ENCODE measurements at places on chromosomes 7 and 10. TPM values are rescaled to one million over a fixed set of nuclear protein-coding genes. Genes with fewer than 3 reads are reported as not detected.

DNA sequence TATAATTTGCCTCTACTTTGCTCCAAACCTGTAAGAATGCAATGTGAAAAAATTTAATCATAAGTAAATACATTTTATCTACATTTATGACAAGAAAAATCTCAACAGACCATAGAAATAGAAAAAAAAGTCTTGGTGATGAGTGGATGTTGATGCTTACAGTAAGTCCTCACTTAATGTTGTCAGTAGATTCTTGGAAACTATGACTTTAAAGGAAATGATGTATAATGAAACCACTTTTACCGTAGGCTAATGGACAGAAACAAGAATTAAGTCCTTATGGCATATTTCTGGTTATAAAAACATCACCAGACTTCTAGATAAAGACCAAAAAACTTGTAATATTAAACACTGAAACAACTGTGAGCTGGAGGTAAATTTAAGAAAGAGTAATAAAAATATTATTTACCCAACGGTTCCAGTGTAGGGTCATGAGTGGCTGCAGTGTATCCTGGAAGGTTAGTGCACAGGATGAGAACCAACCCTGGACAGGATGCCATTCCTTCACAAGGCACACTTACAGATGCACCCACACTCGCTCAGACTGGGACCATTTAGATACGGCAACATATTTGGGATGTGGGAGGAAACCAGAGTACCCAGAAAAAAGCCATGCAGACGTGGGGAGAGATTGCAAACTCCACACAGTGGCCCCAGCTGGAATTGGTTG is 76.3 kb downstream of the GLCCI1 start:
- DNase-seq, result no peak

DNA sequence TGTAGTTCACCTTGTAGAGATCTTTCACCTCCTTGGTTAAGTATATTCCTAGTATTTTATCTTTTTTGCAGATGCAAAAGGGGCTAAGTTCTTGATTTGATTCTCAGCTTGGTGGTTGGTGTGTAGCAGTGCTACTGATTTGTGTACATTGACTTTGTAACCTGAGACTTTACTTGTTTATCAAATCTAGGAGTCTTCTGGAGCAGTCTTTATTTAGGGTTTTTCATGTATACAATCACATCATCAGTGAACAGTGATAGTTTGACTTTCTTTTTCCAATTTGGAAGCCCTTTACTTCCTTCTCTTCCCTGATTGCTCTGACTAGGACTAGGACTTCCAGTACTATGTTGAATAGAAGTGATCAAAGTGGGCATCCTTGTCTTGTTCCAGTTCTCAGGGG is 33.8 kb downstream of the GPR22 start:
- no peak for DNase-seq

DNA sequence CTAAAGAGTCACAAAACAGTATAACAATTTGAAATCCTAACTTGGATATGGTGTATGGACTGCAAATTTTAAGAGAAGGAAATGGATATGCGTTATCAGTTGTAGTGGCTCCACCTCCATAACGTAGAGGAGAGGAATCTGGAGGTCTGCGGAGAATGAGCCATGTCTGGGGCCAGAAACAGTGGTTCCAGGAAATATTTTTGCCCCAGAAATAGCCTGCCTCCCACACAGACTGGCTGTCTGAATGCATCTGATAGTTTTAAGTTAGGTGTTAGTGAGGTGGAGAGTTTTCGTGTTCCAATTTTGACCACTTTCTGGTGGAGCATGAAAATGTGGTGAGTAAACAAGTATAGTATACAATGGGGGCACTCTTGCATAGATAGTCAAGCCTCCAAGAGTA is 1.6 kb downstream of the PHTF2 start:
- DNase-seq, result no peak

GRCh38 chr10:4081685-4082111 is 296.7 kb upstream of the KLF6 start:
- no peak for DNase-seq

GRCh38 chr10:52956861-52957260 is 184.3 kb upstream of the MBL2 start:
- peak; percentile 19 for DNase-seq

DNA sequence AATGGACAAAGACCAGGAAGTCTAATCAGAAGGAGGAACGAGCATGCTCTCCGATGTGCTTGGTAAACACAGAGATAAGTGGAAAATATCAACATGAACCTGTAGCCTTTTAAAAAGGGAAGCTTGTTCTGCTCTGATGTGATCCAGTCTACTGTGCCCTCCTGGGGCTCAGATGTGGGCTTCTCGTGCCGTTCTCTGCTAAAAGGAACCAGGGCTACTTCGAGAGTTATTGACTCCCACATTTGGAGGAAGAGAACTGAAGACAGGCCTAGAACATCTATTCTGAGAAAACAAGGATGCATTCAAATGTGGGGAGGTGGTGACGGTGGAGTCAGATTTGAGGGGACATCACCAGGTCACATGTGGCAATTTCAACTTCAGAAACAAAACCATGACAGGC is 325.4 kb downstream of the GLRX3 start:
- no peak for DNase-seq

DNA sequence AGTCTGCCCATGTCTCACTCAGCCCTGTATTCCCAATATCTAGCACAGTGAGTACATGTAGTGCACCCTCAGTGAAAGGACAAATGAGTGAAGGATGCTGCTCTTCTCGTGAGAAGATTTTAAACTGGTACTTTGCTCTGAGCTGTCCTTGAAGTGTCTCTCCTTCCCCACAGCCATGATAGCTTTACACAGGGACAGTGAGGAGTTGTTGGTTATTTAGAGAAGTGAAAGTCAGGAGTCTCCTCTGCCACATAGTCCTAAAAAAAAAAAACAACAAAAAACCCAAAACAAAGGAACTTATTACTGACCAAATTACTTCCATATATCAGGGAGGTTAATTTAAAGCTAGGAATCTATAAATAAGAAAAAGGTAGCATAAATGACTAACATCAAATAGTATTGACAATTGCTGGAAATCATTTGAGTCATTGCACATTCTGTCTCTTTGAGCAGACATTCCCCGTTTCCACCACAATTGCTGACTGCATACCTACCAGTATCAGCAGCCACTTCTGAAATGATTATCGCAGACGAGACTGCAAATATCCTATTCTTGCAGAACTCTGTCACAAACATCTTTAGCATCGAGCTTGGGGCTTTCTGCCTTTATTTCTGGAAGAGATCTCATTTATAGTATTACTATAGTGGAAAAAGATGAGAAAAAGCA is 202.1 kb downstream of the PTEN start:
- no peak for DNase-seq

DNA sequence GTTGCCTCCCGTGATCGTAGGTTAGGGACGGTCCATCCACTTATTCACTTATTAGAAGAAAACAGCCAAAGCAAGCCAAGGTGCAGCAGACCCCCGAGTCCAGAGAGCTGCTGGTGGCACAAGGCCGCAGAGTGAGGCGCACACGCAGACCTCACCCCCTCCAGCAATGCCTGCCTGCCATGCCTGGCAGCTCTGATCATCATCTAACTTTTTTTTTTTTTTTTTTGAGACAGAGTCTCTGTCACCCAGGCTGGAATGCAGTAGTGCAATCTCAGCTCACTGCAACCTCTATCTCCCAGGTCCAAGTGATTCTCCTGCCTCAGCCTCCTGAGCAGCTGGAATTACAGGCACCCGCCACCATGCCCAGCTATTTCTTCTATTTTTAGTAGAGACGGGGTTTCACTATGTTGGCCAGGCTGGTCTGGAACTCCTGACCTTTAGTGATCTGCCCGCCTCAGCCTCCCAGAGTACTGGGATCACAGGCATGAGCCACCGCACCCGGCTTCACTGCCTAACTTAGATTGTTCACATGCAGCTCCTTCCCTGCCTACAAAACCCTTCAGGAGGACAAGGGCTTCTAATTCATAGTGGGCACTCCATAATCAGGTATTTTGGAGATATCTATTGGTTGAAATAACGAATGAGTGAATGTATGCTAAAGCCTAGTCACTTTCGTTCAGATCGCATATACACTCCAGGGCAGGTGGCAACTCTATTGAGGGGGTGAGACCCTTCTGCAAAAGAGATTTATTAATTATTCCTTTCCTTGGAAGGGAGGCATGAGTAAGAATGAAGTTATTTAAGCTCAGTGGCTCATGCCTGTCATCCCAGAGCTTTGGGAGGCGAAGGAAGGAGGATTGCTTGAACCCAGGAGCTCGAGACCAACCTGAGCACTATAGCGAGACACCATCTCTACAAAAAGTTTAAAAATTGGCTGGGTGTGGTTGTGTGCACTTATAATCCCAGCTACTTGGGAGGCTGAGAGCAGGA is 15.9 kb downstream of the TRIM56 start:
- no peak for DNase-seq

DNA sequence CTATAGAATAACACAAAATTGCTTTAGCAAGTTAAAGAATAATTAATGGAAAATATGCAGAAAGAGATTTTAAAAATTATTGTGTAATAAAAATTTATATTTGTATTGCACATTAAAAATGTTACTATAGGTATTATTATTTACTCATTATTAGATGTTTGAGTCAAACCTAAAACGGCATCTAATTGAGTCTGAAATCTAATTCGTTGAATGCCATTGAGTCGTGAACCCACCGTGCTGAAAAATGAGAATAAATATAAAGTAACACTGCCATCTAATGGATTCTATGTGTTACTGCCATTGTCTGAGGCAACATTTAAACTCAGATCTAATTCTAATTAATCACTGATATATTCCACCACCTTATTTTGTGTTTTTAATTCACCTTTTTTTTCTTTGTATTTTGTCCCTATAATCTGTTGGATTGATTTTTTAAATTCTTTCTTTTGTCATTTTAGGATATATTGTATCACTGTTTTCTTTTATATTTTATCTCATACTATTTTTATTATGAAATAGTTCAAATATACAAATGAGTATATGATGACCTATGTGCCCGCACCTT is 62.2 kb downstream of the SAMD9 start:
- no peak for DNase-seq

- DNase-seq, result no peak
Measured at GRCh38 chr7:25180592-25180923, 47.7 kb downstream of the NPVF start.

- DNase-seq, result no peak
Measured at GRCh38 chr10:89100680-89101079, 106.4 kb downstream of the CH25H start.

- no peak for DNase-seq
Measured at GRCh38 chr10:5814110-5815107, 1.2 kb upstream of the GDI2 start.

GRCh38 chr10:31930023-31930751 is 1.6 kb upstream of the ARHGAP12 start:
- no peak for DNase-seq

- no peak for DNase-seq
Measured at GRCh38 chr10:61197057-61197456, 253.1 kb upstream of the RHOBTB1 start.

DNA sequence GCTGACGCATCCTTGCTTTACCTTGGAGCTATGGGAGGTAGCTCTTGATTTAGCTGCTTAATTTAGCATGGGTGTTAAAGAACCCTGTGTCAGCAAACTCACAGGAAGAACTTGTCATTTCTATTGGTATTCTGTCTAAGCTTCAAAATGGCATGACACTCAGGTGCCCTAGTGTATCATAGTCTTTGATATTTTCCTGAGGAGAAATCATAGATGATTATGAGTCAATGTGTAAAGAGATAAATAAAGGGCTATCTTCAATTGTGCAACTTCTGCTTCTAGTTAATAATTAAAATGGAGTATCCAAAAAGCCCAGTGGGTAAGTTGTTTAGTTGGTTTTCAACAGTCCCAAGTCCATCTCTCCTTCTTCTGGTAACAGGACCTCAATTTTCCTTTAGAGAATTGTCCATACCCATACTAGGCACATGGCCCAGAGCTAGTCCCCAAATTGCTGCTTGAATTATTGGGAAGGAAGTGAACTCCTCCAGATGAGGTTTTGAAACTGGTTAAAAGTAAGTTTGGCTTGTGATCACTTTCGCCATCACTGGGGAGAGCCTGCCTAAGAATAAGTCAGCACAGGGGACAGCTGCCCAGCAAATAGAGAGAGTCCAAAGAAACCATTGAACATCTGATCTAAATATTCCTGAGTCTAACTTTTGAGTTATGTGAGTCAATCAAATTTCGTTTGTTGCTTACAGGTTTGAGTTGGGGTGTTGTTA is 169.0 kb upstream of the PHYHIPL start:
- DNase-seq, result no peak

- DNase-seq, result no peak
Measured at GRCh38 chr7:135233570-135233969, at the start of gene STRA8. Gene STRA8, plus strand, starts transcription at chr7:135233838. Its CDS starts 6,687 bp downstream, at chr7:135240525.

GRCh38 chr10:74786126-74786525 is 40.3 kb upstream of the KAT6B start:
- DNase-seq, result no peak

DNA sequence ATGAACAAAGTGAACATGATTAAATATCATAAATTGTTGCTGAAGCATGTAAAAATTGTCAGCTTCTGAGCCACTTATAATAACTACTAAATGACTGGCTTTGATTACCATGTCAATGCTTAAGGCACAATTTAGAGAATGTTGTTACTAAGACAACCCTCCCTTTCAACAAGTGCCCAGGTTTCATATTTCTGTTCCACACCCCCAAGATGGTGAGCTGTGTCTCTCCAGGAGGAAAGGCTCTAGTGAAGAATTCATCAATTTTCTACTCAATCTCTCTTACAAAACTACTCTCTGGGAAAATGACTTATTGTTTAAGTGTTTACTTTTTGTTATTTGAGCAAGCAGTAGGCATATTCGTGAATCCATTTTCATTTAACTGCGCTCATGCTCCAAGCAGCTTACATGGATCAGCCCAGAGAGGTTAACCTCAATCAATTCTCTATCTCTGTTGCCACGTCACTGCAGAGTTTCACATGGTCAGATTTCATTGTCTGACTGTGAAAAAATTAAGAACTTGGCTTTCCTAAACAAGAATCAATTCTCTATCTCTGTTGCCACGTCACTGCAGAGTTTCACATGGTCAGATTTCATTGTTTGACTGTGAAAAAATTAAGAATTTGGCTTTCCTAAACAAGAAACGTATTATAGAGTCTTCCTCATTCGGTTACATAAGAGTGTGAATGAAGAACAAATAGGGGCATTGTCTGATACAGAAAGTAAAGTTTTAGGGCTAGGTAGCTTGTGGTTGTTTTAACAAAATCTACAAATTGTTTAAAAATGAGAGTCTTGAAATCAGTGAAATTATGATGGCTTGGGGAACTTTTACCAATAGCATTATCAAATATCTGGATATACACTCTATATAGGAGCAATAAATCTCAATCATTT is 49.7 kb downstream of the CCDC71L start:
- DNase-seq, result no peak

GRCh38 chr7:126411032-126411820 is 841.5 kb downstream of the GRM8 start:
- no peak for DNase-seq

DNA sequence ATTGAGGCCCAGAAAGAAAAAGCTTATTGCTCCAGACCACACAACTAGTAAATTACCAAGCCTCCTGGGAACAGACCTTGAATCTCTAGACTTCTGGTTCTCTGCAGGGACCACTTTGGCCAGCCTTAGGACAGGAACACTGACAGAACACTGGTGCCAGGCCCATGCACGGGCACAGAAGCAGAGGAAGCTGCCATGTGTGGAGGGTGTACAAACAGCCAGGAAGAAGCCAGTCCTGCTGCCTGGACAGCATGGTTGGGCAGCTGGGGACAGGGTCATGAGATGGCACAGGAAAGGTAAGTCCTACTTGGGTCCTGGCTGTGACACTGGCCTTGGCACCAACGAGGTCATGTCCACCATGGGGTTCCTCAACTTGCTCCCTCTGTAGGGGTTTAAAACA is 19.2 kb downstream of the MMRN2 start:
- no peak for DNase-seq

DTX2 gene
- total RNA-seq, result 11.5 TPM

MOGAT3 gene
- total RNA-seq, result not detected

LRIT1 gene
- not detected for total RNA-seq

PRPS1L1 gene
- not detected for total RNA-seq

PON3 gene
- total RNA-seq, result not detected

STX1A gene
- 18.0 TPM for total RNA-seq

CPN1 gene
- not detected for total RNA-seq
